Endodermal cell (in vitro differentiated cells): ENCODE measurements at places on chromosomes 4 and X.

GRCh38 chr4:123465416-123465815 lies 68.8 kb downstream of the SPRY1 start:
- DNase-seq: no peak

DNA sequence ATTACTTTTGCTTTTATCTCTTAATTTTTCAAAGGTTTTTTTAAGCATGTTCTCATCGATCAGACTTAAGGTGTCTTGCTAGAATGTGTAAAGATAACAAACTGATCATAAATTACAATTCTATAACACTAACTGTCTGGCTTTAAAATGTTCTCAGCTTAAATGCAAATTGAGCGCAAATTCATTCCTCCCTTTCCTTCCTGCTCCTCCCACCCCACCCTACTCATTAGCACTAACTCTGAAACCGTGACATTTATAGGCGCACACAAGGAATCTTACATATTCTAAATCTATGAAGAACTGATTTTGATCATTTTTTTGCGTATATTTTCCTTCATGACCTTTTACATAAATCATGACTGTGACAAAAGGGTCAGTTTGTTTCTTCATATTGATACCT lies 590.0 kb upstream of the DIAPH2 start:
- DNase-seq: no peak

DNA sequence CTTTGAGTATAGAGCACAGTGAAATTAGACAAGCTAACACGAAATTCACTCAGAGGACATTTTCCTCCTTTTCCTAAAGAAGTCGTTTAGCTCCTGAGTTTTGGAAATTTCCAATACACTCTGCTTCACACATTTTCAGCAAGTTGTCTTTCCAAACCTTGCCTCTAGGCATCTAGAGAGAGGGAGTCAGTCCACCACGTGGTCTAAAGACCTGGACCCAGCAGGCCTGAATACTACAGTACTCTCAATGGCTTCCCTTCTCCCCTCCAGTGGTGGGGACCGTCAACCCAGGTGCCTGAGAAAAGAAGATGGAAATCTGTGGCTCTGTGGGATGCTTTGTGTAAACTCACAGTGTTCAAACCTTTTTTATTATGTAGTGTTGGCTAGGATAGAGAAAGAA lies 13.9 kb upstream of the SCML2 start:
- no peak for DNase-seq

GRCh38 chr4:17126321-17126966 lies 228.0 kb upstream of the LDB2 start:
- DNase-seq: no peak
